Activated CD4-positive, alpha-beta T cell treated with anti-CD3 and anti-CD28 coated beads for 48 hours (primary cell): ENCODE measurements at places on chromosomes 5 and 9.

GRCh38 chr5:179953987-179954386, 46.3 kb upstream of the TBC1D9B start:
- no peak for DNase-seq

DNA sequence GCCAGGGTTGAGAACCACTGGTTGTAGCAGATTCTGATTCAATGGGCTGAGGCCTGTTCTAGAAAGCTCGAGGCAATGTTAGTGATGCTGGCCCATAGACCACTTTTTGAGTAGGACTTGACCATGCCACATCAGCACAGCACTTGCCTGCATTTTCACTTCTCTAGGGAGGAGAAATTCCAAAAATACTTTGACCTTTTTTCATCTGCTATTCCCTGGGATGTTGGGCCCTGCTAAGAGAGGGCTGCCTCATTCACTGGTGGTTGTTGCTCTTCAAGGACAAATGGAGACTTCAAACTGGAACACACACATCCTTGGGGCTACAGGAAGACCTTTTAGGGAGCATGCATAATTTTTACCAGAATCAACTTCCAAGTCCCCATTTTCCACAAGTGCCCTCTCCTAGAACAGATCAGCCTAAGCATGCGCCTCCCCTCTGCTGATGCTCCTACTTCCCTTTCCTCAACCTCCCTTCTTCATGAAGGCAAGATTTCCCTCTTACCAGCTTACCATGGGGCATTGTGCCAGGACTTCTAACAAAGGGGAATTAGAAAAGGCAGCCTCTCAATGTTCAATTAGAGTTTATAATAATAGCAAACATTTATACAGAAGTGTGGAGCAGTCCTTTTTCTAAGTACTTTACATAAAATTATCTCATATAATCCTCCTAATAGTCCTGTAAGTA, 12.7 kb upstream of the TGFBI start:
- DNase-seq = no peak

GRCh38 chr9:112056996-112057395, 118.1 kb downstream of the SUSD1 start:
- no peak for DNase-seq

- peak; percentile 38 for DNase-seq
Measured at GRCh38 chr5:141753971-141754713, 72.1 kb upstream of the ARAP3 start.

GRCh38 chr9:70382709-70383605, 31.5 kb downstream of the KLF9 start:
- DNase-seq = no peak

GRCh38 chr9:111360881-111361280, 30.9 kb upstream of the OR2K2 start:
- no peak for DNase-seq

GRCh38 chr5:179397516-179397915, 52.3 kb upstream of the ADAMTS2 start:
- no peak for DNase-seq

- peak; percentile 66 for DNase-seq
Measured at GRCh38 chr9:34929506-34930102, 28.5 kb upstream of the PHF24 start.

DNA sequence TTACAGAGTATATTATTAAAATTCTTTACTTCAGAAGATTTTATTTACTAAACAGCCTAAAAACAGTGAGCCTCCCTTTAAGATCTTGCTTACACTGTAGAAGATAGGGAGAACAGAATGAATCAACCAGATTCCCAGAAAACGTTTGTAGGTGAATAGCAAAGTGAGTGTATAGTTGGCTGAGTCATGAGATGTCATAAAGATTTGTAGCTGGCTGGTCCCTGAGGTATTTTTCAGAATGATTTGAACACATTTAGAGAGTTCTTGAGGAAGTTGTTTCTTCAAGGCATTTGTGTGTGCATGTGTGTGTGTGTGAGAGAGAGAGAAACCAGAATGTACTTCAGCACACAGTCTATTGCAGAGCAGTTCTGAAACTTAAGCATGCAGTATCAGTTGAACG, 159.4 kb upstream of the PRR16 start:
- DNase-seq = no peak

GRCh38 chr5:56598941-56599340, 216.4 kb upstream of the MAP3K1 start:
- no peak for DNase-seq

GRCh38 chr9:76452839-76453238, 6.1 kb upstream of the GCNT1 start:
- no peak for DNase-seq

- no peak for DNase-seq
Measured at GRCh38 chr9:105459336-105459735, 11.5 kb downstream of the FSD1L start.

DNA sequence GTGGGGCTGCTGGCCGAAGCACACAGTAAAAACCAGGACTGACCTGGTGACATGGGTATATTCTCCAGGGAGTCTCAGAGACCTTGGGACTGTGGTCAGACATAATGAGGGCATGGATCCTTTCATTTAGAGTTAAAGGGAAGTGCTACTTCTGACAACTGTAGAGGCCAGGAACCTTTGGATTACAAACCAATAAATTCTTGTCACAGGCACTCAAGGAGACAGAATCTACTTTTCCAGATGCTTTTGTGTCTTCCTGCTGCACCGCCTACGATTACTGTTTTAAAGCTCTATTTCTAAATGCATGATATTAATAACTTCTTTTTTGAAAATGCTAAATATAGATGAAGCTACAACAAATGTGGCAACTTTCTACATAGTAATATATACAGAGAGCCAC, 106.5 kb upstream of the LPAR1 start:
- DNase-seq = no peak

GRCh38 chr5:125011014-125011413, 264.6 kb upstream of the ZNF608 start:
- no peak for DNase-seq

DNA sequence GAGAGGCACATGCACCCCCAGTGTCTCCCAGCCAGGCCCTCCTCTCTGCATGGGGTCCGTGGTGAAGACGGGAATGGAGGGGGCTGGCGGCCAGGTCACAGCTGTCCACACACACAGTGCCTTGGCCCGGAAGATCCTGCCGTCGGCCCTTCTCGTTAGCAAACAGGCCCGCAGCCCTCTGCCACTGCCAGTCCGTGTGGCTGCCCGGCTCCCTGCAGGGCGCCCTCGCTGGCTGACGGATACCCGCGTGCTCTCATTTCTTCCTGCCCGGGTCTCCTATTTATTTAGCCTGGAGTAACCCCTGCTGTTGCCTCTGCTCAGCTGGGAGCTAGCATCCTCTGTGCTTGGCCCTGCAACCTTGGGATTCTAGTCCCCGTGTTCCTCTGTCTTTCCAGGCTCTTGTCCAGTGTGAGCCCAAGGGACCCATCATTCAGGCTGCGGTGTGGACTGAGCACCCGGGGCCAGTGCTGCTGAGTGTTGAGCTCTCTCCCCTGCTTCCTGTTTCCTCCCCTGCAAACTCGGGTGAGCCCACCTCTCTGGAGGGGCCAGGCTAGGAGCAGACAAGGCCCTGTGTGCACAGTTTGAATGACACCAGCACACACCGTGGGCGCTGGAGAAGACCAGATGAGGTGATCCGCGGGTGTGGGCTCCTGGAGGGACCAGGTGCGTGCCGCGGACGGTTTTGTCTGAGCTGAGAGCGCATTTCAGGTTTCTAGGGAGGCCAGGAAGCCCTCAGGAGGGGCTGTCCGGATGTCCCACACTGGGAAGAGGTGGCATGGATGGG, 14.6 kb upstream of the RNU6ATAC start:
- DNase-seq = no peak

- DNase-seq = no peak
Measured at GRCh38 chr9:133839822-133840329, 101.7 kb upstream of the SARDH start.

DNA sequence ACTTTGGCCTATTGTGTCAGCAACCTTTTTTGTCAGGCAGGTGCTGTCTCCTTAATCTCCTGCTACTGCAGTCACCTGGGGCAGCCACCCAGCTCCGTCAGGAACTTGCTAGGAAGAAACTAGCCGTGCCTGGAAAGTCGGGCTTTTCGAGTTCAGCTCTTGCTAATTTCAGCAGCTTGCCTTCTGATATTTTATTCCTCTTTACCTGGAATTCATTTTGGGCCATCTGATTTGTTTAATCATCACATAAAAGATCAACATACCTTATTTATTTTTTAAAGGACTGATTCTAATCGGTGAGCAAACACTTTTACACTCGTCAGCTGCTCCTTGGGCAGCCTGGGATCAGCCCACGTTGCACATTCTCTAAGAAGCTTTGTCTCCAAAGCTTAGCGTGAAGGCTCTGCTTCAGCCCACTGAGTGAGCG, 42.2 kb downstream of the PRLR start:
- no peak for DNase-seq

- no peak for DNase-seq
Measured at GRCh38 chr9:135416664-135417290, 62.8 kb upstream of the PPP1R26 start.

DNA sequence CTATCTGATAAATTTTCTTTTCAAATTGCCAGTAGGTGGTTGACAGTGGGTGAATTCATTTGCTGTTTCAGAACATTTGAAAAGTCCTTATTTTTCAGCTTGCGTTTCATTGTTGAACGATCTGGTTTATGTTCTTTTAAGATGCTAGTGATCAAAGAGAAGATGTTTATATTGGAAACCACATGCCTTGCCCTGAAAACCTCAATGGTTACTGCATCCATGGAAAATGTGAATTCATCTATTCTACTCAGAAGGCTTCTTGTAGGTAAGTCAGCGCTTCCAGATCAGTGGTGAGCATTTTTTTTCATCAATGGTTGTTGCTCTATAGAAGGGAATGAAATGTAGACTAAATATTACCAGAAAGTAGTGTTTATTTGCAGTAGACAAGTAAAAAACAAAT, 16.6 kb upstream of the CAVIN4 start:
- no peak for DNase-seq

- no peak for DNase-seq
Measured at GRCh38 chr9:20659474-20659967, 24.5 kb upstream of the FOCAD start.

DNA sequence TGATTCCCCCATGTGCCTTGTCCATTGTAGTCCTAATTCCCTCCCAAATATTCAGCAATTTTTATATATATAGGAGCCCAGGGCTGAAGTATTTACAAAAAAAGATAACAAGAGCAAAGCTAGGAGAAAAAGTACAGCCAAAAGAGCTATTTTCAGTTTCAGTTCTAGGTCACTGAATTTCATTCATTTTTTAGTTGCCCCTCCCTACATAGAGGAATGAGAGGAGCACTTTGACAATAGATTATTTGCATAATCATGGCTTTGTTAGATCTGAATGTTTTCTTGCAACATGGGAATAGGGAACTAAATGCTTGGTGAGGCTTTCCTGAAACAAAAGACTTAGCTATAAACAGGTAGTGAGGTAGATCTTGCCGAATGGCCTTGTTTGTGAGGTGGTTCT, 15.3 kb upstream of the F2RL2 start:
- no peak for DNase-seq

- DNase-seq = peak; percentile 60
Measured at GRCh38 chr9:132114102-132114707, 34.5 kb upstream of the MED27 start.

GRCh38 chr9:21653091-21653490, 149.3 kb upstream of the MTAP start:
- DNase-seq = no peak

DNA sequence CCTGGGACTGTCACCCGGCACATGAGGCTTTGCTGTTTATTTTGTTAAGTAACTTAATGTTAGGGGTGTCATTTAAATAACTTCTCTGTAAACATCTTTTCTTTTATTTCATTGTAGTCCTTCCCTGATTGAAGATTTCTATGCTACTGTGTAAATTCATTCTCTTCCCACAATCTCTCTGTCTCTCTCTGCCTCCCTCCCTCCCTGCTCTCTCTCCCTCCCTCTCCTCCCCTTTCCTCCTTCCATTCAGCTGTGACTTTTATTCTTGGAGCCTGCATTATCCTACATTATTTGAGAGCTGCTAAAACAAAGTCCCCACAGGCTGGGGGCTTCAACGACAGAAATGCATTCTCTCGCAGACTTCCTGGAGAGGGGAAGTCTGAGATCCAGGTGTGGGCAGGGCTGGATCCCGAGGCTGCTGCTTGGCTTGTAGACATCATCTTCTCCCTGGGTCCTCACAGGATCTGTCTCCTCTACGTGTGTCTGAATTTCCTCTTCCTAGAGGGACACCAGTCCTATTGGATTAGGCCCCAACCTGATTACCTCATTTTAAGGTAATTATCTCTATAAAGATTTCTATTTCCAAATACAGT, 18.4 kb downstream of the UBE2QL1 start:
- DNase-seq = no peak

DNA sequence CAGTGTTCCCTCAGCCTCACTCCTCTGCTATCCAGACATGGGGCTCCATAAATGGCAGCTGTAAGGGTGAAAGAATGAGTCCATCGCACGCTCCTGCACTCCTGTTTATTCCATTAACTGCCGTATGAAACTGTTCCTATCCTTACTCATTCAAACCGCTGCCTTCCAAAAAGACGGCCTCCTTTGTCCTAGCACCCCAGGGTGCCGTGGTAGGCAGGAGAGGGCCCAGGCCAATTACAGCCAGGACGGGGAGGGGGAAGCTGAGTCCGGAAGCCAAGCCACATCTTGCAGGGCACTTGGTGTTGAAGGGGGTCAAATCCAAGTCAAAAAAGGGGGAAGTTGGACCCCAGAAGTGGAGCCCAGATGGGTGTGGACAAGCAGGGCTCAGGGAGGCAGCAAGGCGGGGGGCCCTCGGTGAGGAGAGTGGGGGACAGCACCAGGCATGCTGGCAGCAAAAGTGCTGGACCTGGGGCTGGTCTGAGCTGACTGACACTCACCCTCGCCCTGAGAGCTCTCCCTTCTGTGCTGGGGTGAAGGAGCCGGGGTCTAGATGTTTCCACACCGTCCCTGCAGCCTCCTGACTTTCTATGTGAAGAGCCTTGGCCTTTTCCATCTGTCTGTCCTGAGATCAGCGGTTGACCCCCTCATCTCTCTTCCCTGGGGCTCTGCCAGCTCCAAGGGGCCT, 63.3 kb downstream of the COL23A1 start:
- no peak for DNase-seq

GRCh38 chr9:98135938-98136337, 16.9 kb upstream of the TRIM14 start:
- DNase-seq = no peak

DNA sequence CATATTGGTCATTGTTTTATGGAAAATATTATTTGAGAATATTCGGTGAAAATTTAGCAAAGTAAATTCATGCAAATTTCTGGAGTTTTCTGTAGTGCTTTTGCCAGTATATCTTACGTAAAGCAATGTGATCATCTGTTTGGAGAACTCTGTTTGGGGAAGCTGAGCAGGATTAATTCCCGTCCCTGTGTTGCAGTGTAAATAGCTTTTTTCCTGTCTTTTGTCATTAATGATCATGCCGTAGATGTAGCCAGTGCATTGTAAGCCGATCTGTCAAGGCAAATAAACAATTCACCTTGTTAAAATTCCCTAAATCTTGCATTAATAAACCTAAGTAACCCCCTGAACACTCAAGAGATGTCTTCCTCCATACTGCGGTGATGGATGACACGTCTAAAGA, 39.2 kb downstream of the PPIC start:
- no peak for DNase-seq

- no peak for DNase-seq
Measured at GRCh38 chr5:80249901-80250300, 5.9 kb downstream of the SERINC5 start.

- DNase-seq = no peak
Measured at GRCh38 chr5:76479973-76480667, 77.0 kb downstream of the IQGAP2 start.

- no peak for DNase-seq
Measured at GRCh38 chr5:14356305-14356704, 213.2 kb downstream of the TRIO start.

- no peak for DNase-seq
Measured at GRCh38 chr5:34585601-34586104, 70.5 kb upstream of the RAI14 start.
